ENCODE measurements at places on chromosomes 12 and 14.

GRCh38 chr14:102164241-102164641, 24.5 kb downstream of the WDR20 start:
- DNase-seq: no peak

GRCh38 chr14:66745078-66745477, 237.1 kb downstream of the GPHN start:
- no peak for DNase-seq

- DNase-seq: no peak
These were observed 9.3 kb downstream of the SYNE3 start for GRCh38 chr14:95507174-95507573.

DNA sequence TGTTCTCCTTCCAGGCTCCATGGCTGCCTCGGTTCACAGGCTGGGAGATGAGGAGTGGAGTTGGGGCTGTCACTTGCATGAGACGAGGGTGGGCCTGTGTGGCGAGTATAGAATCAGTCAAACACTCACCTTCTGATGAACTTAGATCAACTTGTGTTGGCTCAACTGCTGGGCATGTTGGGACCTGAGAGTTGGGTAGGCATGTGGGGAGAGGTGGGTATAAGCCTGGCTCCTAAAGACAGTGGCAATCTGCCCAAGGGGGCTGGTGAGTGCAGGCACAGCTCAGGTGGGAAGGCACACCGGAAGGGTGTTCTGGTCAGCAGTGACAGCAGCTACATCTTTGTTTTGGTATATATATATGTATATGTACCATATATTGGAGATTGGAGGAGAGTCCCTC, 30.1 kb upstream of the TDRD9 start:
- DNase-seq: no peak

GRCh38 chr12:26647088-26647487, 185.9 kb downstream of the ITPR2 start:
- no peak for DNase-seq

GRCh38 chr12:68636268-68636667, 25.6 kb downstream of the RAP1B start:
- DNase-seq: no peak

DNA sequence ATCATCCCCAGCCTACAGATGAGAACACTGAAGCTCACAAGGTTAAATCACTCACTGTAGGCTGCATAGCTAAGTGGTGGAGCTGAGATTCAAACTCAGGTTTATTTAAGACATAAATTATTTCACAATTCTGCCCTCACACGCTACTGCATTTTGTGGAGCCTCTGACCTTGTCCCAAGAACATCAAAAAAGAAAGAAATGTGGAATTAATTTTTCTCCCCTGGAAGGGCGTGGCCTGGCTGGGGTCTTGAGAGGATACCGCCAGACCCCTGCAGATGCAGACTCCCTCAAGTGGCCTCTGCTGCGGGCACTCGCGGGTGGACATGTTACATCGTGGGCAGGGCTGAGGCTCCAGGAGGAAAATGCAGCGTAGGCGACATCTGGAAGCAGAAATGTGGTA, 40.6 kb downstream of the LTBP2 start:
- DNase-seq: no peak

- no peak for DNase-seq
These were observed 45.1 kb upstream of the CPM start for GRCh38 chr12:68977909-68978610.

GRCh38 chr12:88520436-88520820, 59.8 kb downstream of the KITLG start:
- DNase-seq: no peak

DNA sequence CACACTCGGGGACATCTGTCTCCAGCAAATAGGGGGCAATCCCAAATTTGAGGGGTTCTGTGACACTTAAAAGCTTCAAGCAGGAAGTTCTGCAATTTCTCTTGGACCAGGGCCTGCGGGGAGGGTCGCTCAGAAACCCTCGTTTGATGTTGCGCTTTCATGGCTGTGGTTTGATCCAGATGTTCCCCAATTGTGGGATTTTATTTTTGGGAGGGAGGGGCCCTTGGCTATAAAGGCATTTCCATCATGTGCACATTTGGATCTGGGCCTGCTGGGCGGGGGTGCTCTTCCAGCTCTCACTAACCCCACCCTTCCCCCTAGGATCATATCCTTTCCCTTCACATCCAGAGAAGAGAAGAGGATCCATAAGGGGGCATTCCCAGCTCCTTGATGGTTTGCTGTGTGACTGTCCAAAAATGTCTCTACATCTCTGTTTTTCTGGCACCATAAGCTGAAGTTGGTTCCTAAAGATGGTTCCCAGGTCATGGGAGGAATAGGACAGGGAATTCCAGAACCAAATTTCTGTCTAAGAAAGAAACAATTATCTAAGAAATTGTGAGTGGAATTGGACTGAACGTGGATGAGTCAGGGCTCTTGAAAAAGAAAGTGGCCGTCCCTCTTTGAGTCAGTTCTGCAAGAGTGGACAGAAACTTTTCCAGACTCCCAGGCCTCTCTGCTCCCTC, 47.2 kb downstream of the SMUG1 start:
- DNase-seq: no peak

- DNase-seq: no peak
These were observed 224.0 kb upstream of the PDE3A start for GRCh38 chr12:20144341-20144740.

GRCh38 chr14:100904307-100905087, 975 bp upstream of the RTL1 start:
- no peak for DNase-seq

GRCh38 chr14:89370381-89370780, 46.7 kb downstream of the FOXN3 start:
- DNase-seq: no peak

- peak; percentile 96 for DNase-seq
These were observed 158.0 kb downstream of the ETV6 start for GRCh38 chr12:11807458-11807857.

- DNase-seq: no peak
These were observed 8.0 kb upstream of the SELPLG start for GRCh38 chr12:108641446-108642268.

GRCh38 chr12:116551952-116552772, 7.0 kb upstream of the MAP1LC3B2 start:
- no peak for DNase-seq

GRCh38 chr12:12229556-12230092, 37.2 kb downstream of the LRP6 start:
- DNase-seq: no peak

DNA sequence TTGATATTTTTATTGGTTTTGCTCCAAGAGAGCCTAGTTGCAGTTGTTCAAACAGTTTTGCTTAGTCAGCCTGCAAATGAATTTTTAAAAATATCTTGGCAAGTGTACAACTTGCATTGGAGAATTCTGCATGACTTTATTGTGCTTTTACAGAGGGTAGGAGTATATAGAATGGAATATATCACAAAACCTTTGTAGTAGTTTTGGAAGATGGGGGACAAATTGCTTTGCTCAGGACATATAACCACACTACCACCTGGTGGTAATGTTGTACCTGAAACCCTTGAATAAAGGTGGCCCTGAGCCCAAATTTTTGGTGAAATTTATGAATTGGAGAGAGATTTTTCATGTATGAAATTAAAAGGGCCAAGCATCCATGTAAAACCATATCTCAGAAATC, 645.2 kb downstream of the MED13L start:
- DNase-seq: no peak

DNA sequence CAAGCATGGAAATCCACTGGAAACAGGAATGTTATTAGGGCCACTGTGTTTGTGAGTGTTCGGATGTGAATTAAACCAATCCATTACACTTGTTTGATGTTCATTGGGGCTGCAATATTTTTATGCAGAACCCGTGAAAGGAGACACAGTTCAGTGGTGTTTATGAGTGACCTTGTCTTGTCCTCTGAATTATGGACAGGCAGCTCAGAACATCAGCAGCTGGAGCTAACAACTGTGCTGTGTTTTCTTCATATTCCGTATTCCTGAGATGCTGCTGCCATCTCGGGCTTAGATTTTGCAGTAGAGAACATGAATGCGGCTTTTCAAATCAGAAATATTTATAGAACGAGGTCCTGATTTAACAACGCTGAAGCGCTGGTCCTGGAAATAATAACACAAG, 20.3 kb upstream of the CACNA1C start:
- no peak for DNase-seq

DNA sequence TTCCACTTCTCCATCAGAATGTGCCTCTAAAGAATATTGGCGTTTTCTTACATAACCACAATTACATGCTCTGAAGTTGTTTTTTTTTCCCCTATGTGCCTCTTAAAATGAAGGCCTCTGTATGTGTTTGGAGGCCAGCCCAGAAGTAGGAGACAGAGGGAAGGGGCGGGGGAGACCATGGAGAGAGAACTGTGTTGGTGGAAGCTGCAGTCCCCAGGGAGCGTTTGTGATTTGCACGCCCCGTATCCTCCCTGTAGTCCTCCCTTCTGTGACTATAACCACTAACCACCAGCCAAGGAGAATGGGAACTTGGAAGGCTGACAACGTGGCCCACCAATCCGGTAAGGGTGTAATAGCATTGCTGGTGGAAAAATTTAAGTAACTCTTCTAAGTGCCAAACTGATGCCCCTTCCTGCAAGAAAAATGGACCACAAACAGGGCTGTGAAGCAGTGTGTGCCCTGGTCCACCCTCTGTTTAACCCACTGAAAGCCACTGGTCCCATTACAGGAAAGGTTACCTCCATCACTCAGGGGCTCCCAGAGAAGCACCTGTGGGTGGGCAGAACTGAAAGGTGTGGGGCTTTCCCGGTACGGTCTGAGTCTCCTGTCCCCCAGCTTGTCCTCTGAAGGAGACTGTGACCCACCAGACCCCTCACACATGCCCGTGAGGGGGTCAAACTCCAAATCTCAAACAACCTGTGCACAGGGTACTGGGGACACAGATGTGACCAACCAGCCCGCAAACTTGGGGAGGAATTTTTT, 36.8 kb downstream of the CCDC88C start:
- DNase-seq: peak; percentile 72

GRCh38 chr12:143964-144649, 69.8 kb downstream of the SLC6A12 start:
- DNase-seq: peak; percentile 16

- no peak for DNase-seq
These were observed 234.7 kb downstream of the BCAT1 start for GRCh38 chr12:24714237-24714636.

DNA sequence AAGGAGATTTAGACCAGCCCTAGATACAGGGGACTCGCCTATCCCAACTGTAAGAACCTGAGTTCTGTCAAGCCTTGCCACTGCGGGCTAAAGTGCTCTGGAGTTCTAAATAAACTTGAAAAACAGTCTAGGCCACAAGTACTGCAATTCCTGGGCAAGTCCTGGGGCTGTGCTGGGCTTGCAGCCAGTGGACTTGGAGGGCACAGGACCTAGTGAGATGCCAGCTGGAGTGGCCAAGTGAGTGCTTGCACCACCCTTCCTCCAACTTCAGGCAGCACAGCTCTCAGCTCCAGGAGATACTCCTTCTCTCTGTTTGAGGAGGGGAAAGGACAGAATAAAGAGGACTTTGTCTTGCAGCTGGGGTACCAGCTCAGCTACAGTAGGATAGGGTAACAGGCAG, 307.6 kb upstream of the FBXO33 start:
- no peak for DNase-seq

- no peak for DNase-seq
These were observed 46.8 kb downstream of the PRKCH start for GRCh38 chr14:61368114-61368710.

- no peak for DNase-seq
These were observed 387.5 kb downstream of the EGLN3 start for GRCh38 chr14:33563191-33563900.

DNA sequence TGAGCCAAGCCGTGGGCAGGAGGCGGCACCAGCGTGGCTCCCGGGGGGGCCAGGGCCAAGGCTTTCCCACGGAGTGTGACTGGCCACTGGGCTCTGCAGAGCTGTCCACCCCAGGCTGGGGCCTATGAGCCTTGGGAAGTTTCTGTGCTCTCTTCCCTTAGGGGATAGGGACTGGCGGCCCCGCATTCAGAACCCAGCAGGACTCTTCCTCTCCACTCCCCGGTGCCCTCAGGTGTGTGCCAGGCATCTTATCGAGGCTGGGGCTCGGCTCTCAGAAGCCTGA, 17.8 kb upstream of the EIF2B2 start:
- no peak for DNase-seq

GRCh38 chr14:50023671-50024490, 92.5 kb downstream of the VCPKMT start:
- DNase-seq: no peak

DNA sequence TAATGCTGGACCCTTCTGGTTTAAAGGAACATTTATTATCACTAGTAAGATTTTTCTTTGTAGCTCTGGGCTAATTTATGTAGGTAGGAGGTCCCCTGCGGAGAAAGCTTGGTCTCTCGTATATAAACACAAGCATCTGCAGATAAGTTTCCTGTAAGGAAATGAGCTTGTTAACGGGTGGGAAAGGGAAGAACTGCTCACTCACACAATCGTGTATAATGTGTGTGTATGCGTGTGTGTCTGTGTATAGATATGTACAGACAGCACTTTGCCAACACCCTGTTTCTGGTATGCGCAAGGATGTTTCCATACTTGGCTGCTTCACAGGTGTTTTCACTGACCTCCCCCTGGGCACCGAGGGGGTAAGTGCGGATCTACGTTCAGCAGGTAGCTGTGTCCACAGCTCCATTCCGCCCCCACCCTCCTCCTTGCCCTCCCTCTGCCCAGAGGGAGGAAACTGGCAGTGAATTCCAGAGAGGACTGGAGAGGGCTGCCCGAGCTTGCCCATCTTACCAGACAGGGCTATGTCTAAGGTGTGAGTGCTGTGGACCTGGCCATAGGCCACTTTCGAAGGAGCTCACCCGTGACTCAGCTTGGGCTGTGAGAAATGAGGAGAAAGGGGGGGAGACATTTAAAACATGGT, 65.2 kb downstream of the NINJ2 start:
- DNase-seq: no peak

GRCh38 chr14:22798528-22798927, 16.7 kb downstream of the SLC7A7 start:
- no peak for DNase-seq

DNA sequence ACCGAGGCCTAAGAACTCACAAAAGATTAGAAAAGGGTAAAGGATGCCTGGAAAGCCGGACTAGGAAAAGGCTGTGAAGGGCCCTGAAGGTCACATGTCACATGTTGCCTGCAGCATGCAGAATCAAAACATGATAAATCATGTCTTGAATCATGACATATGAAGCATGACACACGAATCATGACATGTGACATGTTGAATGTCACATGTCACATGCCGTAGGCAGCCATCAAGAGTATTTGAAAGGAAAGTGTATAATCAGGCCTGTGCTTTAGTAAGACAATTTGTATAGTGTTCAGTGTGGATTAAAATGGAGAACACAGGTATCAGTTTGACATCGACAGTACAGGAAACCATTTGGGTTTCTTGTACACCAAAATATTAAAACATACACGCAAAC, 30.8 kb downstream of the IFNG-AS1 start:
- no peak for DNase-seq

- DNase-seq: no peak
These were observed 991.4 kb downstream of the NRXN3 start for GRCh38 chr14:79161571-79161970.

GRCh38 chr14:102590667-102591099, 1.8 kb upstream of the RCOR1 start:
- no peak for DNase-seq
